ENCODE measurements at places on chromosomes 7 and 10.

GRCh38 chr10:13056456-13057077 is 43.4 kb upstream of the OPTN start:
- DNase-seq: no peak

GRCh38 chr7:88477976-88478375 is 171.3 kb upstream of the STEAP4 start:
- no peak for DNase-seq

DNA sequence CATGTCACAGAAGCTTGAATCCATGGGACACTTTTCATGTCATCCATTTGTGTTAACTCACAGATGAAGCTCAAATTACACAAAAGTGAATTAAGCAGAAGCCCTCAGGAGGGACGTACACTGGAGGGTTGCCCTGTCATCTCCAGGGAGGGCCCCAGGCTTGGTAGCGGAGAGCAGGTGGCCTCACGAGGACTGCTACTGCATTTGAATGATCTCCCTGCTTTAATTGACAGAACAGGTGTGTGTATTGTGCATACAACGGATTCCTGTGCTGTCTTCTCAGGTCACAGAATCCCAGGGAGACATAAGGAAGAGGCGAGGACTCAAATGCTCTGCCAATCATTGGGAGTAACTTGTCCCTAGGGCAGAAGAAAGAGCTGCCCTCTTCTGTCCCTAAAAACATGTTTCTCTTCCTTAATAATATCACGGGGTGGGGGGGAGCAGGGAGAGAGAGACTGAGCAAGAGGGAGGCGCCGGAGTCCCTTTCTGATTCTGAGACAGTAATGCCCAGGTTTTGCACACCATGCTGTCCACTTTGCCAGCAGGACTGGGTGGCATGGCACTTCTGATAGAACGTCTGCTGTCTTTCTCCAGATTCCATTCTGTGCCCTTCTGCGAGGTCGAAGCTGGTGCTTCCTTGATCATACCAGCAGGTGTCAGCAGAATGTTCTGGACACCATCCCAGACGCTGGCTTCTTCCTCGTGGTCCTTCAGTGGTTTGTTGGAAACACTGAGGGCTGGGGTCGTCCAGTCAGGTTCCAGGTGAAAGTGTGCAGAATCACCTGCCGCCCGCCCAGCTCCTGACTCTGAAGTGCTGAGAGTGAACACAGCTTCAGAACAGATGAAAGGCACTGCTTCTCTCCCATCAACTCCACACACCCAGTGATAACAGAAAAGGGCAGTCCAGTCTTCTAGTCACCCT is 26.2 kb upstream of the RASGEF1A start:
- DNase-seq: no peak

GRCh38 chr10:37701781-37702493 is 155.5 kb downstream of the ZNF248 start:
- DNase-seq: no peak

- no peak for DNase-seq
Measured at GRCh38 chr10:120429395-120429794, 27.6 kb upstream of the PLPP4 start.

DNA sequence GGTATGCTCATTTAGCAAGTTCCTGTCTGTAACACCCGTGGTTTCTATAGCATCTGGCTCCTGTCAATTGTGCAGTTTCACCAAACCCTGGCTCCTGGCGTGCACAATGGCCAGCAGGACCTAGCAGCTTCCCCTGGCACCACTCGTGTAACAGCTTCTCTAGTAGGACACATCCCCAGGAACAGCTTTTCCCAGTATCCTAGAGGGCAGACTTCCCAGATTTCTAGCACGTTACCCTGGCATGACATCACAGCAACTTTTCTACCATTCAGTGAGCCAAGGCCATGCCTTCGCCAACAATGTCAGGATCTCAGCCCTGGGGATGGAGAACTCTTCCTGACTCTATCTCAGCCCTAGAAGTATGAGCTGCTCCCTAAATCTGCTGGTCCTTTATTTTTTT is 6.5 kb downstream of the YME1L1 start:
- DNase-seq: no peak

- DNase-seq: no peak
Measured at GRCh38 chr10:24716295-24716694, 7.4 kb downstream of the ARHGAP21 start.

- no peak for DNase-seq
Measured at GRCh38 chr10:127945341-127945758, 38.4 kb downstream of the PTPRE start.

DNA sequence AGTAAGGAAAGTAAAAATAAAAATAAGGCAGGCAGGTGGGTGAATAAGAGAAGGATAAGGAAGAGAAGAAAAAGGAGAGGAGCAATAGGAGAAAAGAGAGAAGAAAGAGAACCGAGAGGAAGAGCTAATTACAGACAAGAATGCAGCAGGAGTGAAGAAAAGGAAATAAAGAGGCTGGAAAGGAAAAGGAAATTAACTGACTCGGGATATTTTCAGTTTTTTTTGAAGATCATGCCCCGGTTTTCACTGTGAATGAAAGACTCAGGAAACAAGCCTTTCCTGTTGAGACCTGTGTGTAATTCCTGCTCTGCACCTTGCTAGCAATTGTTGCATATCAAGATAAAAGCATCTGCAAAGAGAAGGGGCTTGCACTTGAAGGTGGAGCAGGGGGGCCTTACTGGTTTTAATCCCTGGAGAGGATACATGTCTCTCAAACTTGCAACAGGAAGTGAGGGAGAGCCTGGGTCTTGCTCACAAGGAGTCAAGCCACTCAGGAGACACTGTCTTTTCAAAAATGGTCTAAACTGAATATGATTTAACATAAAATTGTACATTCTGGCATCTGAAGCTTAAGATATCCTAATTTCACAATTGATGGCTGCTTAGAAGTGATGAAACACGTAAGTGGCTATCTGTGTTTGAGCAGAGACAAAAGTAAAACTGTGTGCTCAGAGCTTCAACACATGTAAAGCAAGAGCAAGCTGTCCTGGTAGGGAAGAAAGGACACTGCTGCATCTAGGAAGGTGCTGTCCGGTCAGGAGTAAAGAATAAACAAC is 157.6 kb downstream of the FAM107B start:
- DNase-seq: no peak

DNA sequence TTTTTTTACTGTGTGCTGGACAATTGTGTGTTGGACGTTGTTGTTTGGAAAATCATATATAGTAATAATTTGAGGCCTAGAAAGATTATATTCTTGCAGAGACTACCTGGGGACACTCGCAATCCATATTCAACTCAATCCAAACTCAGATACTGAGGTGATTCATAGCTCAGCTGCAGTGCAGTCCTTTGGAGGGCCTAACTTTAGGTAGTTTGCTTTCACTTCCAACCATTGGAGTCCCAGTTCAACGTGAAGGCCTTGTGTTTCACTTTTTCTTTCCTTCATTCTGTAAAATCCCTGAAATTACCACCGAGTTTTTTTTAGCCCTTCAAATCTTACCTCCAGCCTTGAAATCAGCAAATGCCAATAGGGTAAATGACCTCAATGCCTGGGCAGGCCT is 32.3 kb downstream of the ATRNL1 start:
- DNase-seq: no peak
